ENCODE measurements at places on chromosomes 3 and 15.
A peak's percentile ranks its signal among the peaks of the same experiment; 100 is the strongest.

- DNase-seq: no peak
Measured at GRCh38 chr15:89586651-89587050, 11.4 kb downstream of the TICRR start.

- DNase-seq: no peak
Measured at GRCh38 chr3:73719861-73720260, 95.1 kb upstream of the PDZRN3 start.

- no peak for DNase-seq
Measured at GRCh38 chr3:38739396-38739689, 76.7 kb downstream of the SCN10A start.

- DNase-seq: peak; percentile 50
Measured at GRCh38 chr3:143098032-143098764, 21.4 kb upstream of the CHST2 start.

DNA sequence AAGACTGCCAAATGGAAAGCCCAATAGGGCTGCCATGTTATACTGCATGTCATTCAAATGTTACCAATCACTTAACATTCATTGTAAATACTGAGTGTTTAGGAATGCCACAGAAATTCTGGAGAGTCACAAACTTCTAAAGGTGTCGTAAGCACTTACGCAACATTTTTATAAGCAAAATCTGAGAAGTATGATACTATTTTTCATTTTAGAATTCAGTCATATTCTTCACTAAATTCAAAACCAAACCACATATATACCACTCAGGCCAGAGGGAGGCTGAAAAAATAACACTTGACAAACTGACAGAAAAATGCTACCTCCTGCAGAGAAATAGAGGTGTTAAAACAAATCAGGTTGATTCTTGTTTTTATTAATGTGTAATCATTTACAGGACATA, 89.8 kb downstream of the THBS1 start:
- no peak for DNase-seq

DNA sequence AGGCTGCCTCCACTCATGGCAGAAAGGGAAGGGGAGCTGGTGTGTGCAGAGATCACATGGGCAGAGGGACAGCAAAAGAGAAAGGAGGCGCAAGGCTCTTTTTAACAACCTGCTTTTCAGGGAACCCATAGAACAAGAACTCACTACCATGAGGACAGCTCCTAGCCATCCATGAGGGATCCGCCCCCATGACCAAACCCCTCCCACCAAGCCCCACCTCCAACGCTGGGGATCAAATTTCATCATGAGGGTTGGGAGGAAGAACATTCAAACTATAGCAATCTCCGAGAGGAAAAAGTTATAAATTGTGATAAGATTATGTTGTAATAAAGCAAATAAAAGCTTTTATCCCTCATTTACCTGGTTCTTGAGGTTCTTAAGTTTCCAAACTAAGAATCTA, 84.7 kb upstream of the LMCD1 start:
- no peak for DNase-seq

GRCh38 chr3:64178419-64178818, 46.8 kb downstream of the PRICKLE2 start:
- DNase-seq: no peak

- no peak for DNase-seq
Measured at GRCh38 chr15:35737441-35737840, 191.5 kb upstream of the DPH6 start.

DNA sequence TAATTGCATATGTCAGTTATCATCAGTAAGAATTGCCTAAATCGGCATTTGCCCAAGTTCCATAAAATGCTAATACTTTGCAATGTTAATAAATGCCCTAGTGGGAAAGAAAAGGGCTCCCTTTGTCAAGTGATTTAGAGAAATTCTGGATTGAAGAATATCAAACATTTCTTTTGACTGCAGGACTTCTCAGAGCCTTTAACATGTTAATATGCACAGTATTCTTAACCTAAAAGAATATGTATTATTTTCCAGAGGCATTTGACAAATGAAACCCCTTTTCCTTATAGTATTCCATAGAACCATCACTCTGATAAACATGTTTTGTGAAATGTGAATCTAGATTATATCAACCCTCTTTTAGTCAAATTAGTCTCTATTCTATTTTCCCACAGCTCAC, 452.2 kb upstream of the WNT5A start:
- no peak for DNase-seq

DNA sequence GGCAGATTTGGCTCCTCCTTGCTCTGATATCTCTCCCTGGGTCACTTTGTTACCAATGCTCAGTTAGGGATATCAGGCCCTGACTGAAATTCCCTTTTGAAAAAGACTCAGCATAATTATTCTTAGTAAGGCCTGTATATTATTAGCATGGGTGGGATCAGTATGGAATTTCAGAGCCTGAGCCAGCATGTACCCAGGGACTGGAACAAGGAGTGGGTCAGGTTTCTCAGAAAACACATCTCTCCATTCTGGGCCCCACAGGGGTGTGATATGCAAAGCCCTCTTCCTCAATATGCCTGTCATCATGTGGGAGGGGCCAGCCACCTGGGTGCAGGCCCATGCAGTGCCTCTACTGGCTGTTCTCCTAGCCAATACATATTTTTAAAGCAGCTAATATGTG, 423.2 kb downstream of the EPHB1 start:
- DNase-seq: no peak

- DNase-seq: peak; percentile 37
Measured at GRCh38 chr15:40929660-40930429, 705 bp downstream of the DLL4 start.

GRCh38 chr3:185658943-185659342, 72.8 kb downstream of the SENP2 start:
- no peak for DNase-seq

DNA sequence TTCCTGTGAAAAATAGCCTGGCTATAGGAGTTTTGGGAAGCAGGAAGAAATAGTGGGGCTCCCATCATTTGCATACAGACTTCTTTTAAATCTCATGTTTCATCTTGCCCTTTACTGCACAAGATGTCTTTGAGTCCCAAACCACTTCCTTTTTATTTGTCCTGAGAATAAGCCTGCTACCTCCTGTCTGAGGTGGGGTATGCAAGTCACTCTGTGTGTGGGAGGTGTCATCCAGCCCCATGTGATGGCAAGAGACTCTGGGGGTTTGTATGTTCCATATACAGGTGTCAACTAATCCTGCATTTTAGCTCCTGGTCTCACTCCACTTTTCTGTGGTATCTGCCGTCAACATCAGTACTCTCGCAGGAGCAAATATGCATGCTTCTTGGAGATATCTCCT, 102.0 kb downstream of the OTOL1 start:
- no peak for DNase-seq

- no peak for DNase-seq
Measured at GRCh38 chr3:71366988-71367604, 216.4 kb downstream of the FOXP1 start.

DNA sequence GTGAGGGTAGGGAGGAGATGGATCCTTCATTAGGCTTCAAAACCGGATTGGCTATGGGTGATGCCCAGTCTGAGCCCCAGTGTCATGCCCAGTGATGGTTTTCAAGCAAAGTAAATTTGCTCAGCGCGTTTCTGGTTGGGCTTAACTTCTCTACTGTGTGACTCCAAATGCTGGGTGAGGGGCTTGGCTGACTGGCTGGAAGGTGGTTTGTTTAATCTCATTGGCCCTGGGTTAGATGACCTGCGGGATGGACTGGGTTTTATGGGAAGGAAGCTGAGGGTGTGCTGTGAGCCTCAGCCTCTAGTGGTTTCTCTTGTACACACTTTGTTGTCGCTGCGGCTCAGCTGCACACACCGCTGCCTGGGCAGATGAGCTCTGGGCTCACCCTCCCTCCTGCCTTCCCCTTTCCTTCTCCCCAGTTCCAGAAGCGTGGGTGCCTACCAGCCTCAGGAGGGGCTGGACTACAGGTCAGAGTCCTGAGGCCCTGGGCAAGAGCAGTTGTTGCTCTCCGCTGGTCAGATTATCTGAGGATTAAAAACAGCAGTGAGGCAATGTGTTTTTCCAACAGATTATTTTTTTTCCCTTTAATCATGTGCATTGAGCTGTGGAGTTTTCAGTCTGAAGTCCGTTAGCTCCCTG, 18.6 kb downstream of the PDIA5 start:
- DNase-seq: no peak

DNA sequence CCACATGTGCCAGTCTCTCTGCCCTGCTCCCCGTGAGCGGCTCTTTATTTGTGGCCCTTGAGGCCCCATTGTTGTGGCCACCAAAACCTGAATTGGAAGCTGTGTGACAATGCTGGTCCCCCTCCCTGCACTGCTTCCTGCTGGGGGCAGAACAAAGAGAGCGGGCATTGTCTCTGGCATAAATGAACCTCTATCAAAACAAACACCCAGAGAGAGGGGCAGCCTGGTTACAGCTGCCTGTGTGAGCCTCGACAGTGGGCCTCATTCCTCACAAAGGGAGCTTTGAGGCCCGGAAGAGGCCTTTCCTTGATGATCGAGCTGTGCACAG, 152.9 kb downstream of the IGF1R start:
- peak; percentile 77 for DNase-seq

DNA sequence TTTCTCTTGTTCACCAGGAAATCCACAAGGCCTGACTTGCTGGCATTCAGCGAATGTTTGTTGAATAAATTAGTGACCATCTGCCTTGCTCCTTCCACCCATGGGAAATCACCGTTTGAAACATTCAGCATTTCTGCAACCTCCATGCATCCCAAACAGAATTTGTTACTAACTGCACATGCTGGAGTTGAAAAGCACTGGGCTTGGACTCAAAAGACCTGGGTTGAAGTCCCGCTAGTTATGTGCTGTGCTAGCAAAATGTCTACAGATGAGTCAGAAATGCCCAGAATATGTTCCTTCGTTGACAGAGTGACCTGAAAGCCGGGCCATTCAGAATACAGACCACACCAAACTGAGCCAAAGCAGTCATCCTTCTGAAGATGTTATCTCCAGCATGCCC, 144.6 kb downstream of the ALDH1A2 start:
- no peak for DNase-seq

DNA sequence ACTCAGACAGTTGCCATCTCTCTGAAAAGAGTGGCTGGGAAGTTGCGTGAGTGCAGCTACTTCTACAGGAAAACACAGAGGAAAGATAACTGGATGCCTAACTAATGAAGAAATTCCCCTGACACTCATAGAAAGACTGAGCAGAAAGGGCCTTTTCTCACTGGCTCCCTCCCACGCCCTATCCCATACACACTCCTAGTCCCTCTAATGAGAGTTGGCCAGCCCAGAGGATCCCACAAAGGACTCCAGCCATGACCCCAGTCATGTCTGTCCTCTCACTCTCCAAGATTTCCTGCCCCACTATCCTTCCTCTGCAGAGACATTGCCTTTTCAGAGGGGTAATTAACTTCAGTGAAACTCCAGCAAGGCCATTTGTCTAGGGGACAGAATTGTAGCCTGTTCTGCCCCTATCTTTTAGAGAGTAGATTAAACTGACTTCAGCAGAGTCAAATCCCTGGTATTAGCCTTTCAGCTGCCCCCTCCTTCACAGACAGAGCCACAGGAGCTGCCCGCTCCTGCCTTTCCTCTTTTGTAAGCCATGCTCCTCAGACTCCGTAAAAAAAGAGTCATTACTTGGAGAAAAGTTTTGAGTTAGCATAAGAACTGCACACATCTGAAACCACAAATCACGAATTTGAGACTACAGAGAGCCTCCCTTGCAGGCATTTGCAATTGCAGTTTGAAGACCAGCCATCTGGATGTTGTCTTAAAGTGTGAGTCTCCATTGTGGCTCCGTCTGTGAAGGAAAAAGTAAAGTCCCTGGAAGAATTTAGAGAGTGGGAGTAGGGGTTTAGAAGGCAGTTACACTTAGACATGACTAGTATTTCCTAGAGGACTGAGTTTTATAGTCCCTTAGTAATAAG, 129.1 kb upstream of the SEMA6D start:
- no peak for DNase-seq

DNA sequence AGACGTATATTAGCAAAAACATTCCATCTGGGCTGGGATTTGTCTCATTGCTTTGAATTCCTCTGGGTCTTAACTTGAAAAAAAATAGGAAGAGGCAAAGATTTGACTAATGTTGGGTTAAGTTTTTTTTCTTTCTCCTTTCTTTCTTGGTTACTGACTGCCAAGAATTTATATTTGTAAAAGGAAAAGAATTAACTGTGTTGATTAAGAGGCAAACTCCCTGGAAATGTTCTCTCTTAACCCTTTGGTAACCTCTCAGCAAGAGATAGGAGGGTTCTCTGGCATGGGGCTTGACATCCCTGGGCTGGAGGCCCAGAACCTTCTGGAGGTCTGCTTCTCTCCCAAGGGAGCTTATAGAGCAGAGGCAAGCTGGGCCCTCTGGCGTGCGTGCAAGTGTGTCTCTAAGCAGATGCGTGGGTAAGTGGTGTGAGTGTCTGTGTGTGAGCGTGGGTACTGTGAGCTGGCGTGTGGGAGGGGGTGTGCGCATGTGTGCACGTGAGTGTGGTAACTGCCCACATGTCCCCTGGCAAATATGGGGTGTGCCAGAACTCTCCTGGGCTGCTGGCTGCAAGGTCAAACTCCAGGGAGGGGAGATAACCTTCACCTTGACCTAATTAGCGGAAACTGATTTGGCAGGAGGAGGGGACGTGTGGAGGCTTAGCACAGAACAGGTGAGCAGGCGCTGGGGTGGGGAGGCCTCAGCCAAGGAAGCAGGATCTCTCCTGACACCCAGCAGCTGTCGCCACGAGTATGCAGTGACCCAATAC, 49.4 kb upstream of the MAGEF1 start:
- DNase-seq: no peak

GRCh38 chr15:78684657-78685056, 43.6 kb upstream of the CHRNB4 start:
- DNase-seq: no peak

GRCh38 chr15:99486371-99487336, 79.1 kb upstream of the MEF2A start:
- DNase-seq: peak; percentile 20
